ENCODE measurements at places on chromosomes 4 and X. TPM values are rescaled to one million over a fixed set of nuclear protein-coding genes. Genes with fewer than 3 reads are reported as not detected.

Gene TMPRSS11F
- not detected for total RNA-seq

Gene COL4A6
- total RNA-seq, result 1.2 TPM

Gene NPY1R
- 4.3 TPM for total RNA-seq

DNA sequence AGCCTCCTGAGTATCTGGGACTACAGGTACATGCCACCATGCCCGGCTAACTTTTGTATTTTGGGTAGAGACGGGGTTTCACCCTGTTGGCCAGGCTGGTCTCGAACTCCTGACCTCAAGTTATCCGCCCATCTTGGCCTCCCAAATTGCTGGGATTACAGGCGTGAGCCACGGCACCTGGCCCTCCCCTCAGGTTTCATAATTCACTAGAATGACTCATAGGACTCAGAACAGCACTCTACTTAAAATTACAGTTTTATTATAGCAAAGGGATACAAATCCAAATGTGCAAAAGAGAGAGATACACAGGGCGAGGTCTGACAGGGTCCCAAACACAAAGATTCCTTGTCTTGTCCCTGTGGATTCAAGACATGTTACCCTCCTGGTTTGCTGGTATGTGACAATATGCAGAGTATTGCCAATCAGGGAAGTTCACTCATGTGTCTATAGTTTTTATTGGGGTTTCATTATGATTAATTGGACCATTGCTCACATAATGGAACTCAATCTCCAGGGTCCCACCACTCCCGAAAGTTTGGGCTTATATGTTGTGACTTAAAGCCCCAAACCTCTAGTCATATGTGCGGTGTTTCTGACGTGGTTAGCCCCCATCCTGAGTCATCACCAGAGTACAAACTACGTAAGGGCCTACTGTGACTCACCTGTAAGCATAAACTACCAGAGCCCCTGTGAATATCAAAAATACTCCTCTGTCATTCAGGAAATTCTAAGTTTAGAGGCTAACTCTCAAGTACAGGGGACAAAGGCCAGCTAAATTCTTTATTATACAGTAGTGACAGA is 5.2 kb downstream of the YIPF6 start:
- DNase-seq, result no peak

DNA sequence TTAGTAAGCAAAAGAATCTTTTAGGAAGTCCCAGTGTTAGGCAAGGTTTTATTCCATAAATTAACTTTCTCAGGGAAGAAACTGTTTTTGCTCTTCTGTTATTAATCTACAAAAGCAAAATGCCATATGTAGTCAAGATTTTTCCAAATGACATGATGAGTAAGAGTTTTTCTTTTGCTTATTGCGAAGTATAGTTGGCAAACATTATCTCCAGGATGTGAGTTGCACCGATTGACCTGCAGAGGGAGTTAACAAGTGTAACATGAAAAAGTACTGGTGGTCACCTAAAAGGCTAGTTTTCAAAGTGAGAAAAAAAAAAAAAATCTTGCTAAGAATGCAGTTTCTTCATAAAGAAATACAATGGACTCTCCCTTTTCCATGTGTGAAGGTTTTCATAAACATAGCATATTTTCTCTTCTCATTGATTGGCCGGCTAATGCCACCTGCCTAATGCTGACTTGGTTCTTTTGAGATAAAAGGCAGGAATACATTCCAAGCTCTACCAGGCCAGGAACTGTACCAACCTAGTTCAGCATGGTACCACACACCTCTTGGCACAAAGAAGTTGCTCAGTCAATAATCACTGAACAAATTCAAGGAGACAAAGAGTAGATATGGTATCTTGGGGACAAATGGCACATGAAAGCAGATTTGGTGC is 100.2 kb downstream of the LNX1 start:
- no peak for DNase-seq

GRCh38 chrX:130158311-130158710 is 7.3 kb downstream of the AIFM1 start:
- DNase-seq, result no peak

- DNase-seq, result no peak
Observed at GRCh38 chrX:18098763-18099162, 121.9 kb downstream of the BEND2 start.

GRCh38 chr4:80446248-80446647 is 110.7 kb downstream of the CFAP299 start:
- no peak for DNase-seq

DNA sequence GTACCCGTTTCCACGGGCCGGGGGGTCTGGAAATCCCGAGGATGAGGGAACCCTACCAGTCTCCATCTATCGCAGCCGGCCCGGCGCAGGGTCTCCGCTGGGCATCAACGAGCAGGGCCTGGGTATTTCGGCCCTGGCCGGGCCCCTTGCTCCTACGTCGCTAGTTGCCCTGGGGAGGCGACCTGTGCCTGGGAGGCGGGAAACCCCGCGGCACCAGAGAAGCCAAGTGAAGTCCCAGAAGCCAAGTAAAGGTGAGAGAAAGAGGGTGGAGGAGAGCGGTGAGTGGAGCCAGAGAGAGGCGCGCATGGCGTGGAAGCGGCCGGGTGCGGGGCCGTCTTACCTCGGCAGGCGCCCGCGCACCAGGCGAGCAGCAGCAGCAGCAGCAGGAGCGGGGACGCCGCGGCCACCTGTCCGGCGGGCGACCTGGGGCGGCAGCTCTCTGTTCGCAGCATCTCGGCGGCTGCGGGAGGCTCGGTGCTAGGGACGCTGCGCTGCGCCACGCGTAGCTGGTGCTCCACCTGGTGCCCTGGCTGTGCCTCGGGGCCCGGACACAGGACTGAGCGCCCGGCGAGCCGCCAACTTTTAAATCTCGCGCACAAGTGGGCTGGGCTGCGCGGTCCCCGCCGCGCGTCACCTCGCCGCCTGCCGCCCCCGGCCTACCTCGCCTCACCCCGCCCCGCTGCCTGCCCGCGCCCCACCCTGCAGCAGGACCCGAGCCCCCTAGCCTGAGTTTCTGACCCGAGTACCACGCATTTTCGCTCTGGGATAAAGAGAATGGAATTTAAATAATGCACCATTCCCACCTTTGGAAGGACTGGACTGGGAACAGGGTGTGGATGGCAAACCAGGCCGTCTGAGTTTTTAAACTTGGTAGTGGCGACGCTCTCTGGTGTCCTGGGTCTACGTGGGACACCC is at the start of gene NMU:
Gene NMU (minus strand): TSS at position 558 of the 915 bp plus-strand sequence. CDS start 106 bp downstream, at position 452.
- DNase-seq, result peak; percentile 56

DNA sequence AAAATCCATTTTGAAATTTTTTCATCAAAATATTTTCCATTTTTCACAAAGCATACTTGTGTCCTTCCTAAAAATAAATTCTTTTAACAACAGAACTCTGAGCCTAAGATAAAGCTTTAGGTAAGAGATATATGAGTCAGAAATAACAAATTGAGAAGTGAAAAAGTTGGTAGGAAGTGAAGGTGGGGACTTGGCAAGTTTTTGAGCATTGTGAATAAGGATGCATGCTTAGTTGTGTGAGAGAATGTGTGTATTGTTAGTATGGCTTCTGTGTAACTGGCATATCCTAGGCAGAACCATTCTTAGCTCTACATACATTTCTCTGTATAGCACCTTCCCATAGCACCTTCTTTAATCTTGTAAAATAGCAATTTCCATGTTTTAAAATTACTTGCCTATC is 6.8 kb downstream of the ASB5 start:
- no peak for DNase-seq

GRCh38 chr4:185395956-185396723 is 416 bp upstream of the LRP2BP start:
- DNase-seq, result peak; percentile 98

DNA sequence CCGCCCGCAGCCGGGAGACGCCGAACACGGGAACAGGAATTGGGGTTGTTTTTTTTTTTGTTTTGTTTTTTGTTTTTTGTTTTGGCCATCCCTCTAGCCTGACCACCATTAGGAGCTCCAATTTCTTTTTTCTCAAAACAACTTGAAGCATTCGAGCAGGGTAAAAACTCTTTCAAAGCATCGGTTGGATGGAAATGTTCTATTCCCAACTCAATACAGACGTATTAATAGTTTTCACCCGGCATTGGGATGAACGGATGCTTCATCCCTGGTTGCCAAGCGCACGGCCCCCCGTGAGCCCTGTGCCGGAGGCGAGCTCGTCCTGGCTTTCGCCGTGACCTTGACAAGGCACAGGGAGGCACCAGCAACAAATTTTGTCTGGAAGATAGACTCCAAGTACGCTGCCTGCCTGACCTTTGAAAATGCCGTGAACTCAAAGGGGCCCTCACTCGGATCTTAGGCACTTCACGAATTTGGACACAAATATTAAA is 352 bp upstream of the MAP3K15 start:
- DNase-seq, result no peak

Data from sciatic nerve (tissue), 2 donors.